Aorta (tissue), 5 donors: ENCODE measurements at places on chromosomes 3 and 15.

DNA sequence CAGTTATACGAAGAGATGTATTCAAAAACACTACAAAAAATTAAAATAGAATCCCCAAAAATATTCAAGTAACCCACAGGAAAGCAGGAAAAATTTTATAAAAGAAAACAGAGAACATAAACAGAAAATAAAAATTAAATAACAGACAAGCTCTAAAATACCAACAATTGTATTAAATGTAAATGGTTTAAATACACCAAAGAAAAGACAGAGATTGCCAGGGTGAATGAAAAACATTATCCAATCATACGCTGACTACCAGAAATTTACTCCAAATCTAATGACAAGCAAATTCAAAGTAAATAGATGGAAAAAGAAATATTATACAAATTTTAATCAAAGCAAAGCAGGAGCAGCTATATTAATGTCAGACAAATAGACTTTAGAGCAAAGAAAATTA lies 103.6 kb downstream of the BOC start:
- DNase-seq: no peak

- no peak for DNase-seq
These were observed 91.3 kb upstream of the CTDSPL start for GRCh38 chr3:37770336-37770735.

DNA sequence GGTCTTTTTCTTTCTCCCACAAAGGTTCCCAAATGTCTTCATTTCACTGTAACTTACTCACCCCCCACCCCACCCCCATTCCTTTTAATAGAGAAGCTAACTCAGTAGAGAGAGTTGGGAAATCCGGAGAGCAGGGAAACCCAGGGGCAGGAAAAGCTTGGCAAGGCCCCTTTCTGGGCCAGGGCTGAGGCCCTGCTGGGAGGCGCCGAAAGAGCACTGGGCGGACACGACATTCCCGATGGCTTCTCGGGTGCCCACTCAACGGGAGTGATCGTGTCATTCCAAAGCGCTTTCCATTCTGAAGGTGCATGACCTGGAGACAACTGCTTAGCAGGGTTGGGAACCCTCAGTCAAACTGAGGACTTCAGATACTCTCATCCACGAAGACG lies 1.6 kb upstream of the DALRD3 start:
- DNase-seq: no peak

GRCh38 chr3:173045770-173046382 lies 95.2 kb downstream of the SPATA16 start:
- no peak for DNase-seq

- no peak for DNase-seq
These were observed 52.4 kb upstream of the GYG1 start for GRCh38 chr3:148938936-148939335.

- DNase-seq: no peak
These were observed 9.8 kb downstream of the SLC38A3 start for GRCh38 chr3:50214824-50215223.

DNA sequence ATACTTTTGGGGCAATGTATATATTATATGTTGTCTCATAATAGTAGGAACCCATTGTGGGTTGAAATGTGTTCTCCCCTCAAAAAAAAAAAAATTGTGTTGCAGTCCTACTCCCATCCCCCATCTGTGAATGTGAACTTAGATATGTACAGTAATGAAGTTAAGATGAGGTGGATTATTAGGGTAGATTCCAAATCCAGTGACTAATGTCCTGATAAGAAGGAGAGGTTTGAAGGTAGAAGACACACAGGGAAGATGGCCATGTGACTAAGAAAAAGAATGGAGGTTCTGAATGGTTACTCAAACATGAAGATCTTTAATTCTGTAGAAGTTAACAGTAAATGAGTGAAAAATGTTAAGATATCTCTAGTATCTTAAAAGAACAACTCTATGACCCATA lies 3.0 kb upstream of the ATOSA start:
- DNase-seq: no peak

DNA sequence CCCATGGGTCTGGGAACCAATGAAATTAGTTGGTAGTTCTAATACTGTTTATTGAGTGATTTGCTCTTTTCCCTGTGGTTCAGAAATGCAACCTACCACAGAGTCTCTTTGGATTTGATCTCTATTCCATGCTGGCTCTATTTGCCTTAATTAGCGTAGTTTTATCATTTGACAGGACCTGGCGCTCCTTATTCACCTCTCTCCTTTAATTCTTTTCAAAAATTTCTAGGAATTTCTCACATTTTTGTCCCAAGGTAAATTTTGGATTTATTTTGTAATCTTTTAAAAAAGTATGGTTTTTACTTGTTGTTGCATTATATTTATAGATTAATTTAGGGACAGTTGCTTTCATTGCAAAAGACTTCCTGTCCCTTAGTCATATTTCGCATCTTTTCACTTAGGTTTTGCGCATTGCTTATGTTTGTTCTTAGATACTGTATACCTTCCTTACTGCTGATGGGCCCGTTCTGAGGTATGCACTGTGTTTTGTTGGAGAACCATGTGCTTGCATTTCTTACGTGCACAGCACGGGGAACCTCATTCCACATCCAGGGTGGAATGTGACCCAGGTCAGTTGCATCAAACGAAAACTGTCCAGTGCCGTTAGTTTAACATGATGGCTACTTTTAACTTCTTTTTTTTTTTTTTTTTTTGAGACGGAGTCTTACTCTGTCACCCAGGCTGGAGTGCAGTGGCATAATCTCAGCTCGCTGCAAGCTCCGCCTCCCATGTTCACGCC lies 27.0 kb downstream of the SENP5 start:
- no peak for DNase-seq
